ENCODE measurements at places on chromosomes 16 and 17.
A peak's percentile ranks its signal among the peaks of the same experiment; 100 is the strongest.

DNA sequence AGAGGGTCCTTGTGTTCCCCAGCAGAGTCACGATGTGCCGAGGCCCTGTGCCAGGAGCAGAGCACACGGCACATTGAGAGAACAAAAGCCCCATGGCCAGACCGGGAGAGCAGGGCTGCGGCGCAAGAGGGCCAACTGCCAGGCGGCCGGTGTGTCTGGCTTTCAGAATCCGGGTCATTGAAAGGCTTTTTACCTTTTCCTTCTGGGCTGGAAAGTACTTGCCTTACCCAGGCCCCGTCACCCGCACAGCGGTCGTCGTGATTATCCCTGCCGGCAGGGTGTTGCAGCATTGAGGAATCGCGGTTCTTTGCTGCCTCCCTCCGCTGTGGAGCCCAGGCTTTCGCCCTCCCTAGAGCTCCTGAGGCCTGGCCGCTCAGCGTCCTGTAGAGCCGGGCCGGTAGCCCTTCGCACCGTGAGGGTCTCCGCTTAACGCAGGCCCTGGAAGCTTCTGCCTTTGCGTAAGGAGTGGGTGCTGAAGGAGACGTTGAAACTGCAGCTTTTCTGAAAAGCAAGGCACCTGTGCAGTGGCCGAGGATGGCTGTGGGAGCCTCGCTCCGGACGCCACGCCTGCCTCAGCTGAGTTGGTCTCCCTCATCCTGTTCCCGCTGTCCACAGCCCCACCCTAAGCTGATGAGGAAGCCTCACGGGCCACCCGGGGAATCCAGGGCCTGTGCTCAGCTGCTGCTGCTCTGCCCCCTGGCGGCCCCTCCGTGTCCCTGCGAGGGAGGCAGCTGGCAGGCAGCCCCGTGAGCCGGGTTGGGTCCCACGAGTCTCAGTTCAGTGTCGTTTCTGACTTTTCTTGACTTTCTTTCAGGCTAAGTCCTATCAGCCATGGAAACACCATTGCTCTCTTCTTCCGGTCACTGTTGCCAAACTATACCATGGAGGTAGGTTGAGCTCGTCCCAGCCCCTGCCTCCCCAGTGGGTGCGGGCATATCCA is 8.6 kb upstream of the MC1R start:
- peak; percentile 83 for DNase-seq

- no peak for DNase-seq
Observed at GRCh38 chr17:7459961-7460545, 15.2 kb downstream of the CHRNB1 start.

- peak; percentile 95 for DNase-seq
Observed at GRCh38 chr17:77444628-77444983, 303.8 kb downstream of the SEC14L1 start.

- no peak for DNase-seq
Observed at GRCh38 chr16:57600048-57600835, 28.2 kb upstream of the ADGRG1 start.

DNA sequence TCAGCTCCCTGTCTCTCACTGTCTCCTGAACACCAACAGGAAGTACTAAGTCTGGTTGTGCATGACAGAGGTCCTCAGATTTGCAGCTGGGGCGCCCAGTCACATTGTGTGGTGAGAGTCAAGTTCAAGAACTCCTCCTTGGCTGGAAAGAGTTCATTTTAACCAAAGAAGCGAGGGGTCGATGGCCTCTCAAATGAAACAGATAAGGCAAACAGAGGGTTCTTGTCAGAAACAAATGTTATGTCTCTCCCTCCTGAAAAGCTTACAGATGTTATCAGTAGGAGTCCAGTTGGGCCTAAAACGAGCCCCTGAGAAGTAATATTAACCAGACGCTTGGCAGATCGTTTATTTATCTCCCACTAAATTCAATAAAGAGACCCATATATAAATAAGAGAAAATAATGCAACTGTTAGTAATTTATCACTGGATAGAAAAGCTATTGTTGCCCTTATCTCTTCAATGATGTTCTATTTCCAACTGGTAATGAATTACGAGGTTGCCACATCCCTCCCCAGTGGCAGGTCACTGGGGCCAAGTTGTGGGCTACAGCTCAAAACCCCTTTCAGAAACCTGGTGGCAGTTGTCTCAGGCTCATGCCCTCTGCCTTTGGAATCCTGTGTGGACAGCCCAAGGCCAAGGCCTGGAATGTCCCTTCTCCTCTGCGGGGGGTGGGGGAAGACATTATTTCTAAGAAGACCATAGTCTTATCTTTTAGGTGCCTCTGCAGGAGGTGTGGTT is 307.5 kb upstream of the DYNLRB2 start:
- no peak for DNase-seq

GRCh38 chr17:82007495-82008257 is 15.0 kb downstream of the CENPX start:
- DNase-seq, result no peak

- DNase-seq, result no peak
Observed at GRCh38 chr17:75326226-75326848, 37.1 kb upstream of the SLC25A19 start.

DNA sequence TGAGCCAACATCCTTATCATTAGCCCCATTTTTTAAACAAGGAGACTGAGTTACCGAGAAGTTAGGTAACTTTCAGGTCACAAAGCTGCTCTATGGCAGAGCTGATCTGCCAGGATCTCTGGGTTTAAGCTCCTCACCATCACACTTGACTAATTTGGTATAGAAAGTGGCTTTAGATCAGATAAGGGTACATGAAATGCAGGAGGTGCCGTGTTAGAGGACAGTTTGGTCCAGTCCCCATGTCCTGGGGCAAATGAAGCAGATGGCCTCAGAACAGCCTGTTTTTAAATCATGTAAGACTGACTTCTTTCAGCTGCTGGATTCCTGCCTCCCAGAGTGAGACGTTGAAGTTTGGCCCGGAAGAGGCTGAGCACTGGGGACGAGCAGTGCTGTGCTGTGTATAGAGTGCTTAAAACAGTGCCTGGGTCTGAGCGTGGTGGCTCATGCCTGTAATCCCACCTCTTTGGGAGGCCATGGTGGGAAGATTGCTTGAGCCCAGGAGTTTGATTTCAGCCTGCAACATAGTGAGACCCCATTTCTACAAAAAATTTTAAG is 187.0 kb upstream of the CACNG3 start:
- no peak for DNase-seq

GRCh38 chr17:521183-521525 is 168.5 kb upstream of the RPH3AL start:
- no peak for DNase-seq

GRCh38 chr17:78252111-78252634 is 20.7 kb downstream of the TMEM235 start:
- no peak for DNase-seq

All from fibroblast of villous mesenchyme (primary cell).